ENCODE measurements at places on chromosomes 11 and 22.

GRCh38 chr11:60241786-60242185 lies 1.2 kb downstream of the MS4A4E start:
- DNase-seq, result no peak

DNA sequence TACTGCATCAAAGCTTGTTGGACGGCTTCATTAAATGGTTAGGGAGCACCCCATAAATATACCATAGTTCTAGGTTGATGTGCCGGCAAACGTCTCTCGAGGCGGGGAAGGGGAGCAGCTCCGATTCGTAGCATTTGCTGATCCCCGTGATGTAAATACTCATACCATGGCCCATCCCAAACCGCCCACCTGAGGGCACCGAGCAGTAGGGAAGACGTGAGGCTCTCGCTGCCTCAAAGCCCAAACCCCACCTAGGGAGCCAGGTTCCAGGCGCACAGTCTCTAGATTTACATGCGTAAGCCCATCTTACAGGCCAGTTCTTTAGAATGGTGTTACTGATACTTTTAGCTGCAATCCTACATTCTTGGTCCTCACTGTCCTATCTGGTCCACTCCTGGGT lies 124.0 kb downstream of the FEZ1 start:
- DNase-seq, result no peak

GRCh38 chr11:74090701-74091100 lies 80.1 kb downstream of the C2CD3 start:
- no peak for DNase-seq

GRCh38 chr22:28029201-28029948 lies 110.3 kb upstream of the PITPNB start:
- DNase-seq, result no peak

- DNase-seq, result no peak
These were observed 27.1 kb downstream of the TSKU start for GRCh38 chr11:76810151-76810853.

GRCh38 chr22:40401981-40402406 lies 31.6 kb downstream of the SGSM3 start:
- DNase-seq, result no peak

- DNase-seq, result no peak
These were observed 4.4 kb downstream of the TMEM121B start for GRCh38 chr22:17116572-17117330.

DNA sequence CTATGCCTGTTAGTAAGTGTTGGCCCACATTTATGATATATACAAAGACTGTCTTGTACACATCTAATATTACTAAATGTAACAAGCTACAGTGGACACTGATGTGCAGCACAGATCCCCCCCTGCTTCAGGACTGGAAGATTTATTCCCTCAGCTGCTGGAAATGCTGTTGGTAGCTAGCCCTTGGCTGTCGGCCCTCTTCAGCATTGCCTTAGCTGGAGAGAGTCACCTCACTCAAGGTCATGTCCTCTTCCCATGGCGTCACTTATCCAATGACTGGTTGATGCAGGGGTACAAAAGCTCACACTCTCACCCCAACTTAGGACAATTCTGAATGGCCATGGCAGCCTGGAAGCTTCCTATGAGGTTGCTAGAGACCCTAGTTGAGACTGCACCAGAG lies 312.7 kb downstream of the SOX6 start:
- DNase-seq, result no peak

GRCh38 chr11:128757235-128757711 lies 63.4 kb downstream of the FLI1 start:
- no peak for DNase-seq

DNA sequence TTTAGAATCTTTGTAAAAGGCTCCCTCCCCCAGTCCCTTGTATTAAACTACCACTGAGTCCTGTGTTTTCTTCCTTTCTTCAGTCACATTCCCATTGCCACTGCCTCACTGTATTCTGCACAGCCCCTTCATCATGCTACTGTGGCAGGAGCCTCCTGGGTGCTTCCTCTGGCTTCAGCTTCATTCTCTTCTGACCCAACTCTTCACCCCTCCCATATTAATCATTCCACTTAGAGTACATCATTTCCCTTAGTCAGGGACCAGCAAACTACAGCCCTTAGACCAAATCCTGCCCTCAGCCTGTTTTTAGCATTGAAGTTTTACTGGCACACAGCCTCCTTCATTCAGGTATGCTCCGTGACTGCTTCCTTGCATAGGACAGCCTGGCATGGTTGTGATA lies 127.7 kb upstream of the MTNR1B start:
- DNase-seq, result no peak

GRCh38 chr11:126339073-126339862 lies 16.2 kb upstream of the ST3GAL4 start:
- no peak for DNase-seq

- no peak for DNase-seq
These were observed 79.7 kb downstream of the SHANK2 start for GRCh38 chr11:71172680-71173079.

DNA sequence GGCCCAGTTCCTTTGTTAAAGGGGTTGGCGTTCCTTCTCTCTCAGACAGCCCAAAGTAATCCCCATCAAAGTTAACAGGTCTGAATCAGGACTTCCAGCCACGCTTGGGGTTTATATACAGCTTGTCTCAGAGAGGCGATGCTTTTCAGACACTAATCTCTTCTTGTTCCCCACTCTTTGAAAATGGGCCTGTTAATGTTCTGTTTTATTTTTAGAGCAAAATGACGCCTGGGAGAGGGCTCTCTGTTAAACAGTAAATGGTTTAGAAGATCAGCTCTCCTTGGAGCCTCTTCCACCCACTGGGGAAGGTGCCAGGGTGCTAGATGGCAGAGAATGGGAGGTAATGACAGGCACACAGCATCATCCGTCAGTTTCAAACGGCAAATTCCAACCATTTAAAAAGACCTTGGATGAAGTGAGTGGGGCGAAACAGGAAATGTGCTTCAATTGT lies 235.9 kb upstream of the NARS2 start:
- DNase-seq, result no peak

DNA sequence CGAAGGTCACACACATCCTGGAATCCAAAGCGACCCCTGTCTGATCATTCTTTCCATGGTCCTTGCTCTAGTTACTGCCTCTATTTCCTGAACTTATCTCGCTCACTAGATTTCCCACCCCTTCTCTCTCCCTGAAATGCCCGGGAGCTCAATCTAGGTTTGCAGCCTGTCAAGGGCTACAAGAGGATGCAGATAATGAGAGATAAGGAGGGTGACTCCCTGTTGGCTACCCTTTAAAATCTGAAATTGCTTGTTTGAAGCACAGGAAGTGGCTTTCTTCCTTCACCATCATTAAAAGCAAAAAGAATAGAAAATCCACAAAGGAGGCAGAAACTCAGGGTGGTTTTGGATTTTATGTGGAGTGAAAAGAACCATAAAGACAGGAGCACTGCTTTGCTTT lies 13.0 kb upstream of the FLI1 start:
- no peak for DNase-seq

DNA sequence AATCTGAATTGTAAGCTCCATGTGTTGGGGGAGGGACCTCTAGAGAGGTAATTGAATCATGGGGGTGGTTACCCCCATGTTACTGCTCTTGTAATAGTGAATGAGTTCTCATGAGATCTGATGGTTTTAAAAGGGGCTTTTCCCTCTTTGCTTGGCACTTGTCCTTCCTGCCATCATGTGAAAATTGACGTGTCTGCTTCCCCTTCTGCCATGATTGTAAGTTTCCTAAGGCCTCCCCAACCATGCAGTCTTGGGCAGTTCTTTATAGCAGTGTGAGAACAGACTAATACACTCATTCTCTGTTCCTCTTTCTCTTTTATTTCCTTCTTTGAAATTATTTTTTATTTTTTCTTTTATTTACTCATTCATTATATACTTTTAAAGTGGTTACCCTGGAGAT lies 239.4 kb downstream of the CSNK2A3 start:
- no peak for DNase-seq

GRCh38 chr11:41382927-41383326 lies 76.5 kb downstream of the LRRC4C start:
- no peak for DNase-seq

DNA sequence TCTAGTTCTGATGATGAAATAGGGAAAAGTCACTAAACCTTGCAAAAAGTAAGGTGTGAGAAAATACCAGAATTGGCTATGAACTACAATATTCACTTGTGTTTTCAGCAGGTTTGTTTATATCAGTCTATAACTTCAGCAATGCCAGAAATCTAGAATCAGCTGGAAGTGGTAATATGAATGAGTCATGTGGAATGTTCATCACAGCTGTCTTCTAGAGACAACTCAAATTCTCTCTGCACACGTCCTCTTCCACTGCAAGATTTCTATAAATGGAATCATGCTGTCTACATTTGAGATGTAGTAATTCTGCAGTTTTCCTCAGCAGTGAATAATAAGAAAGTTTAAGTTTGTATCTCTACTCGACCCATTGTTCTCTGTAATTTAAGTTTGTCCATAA lies 89.9 kb downstream of the OR4A15 start:
- DNase-seq, result no peak

- DNase-seq, result peak; percentile 51
These were observed 255 bp upstream of the SYNGR1 start for GRCh38 chr22:39349506-39349966.

- no peak for DNase-seq
These were observed 11.7 kb downstream of the FJX1 start for GRCh38 chr11:35629914-35630313.

- DNase-seq, result no peak
These were observed at the start of gene SCGB1D2 for GRCh38 chr11:62242021-62242420. Gene SCGB1D2, plus strand, starts transcription at chr11:62242239. Its CDS starts 69 bp downstream, at chr11:62242308.

DNA sequence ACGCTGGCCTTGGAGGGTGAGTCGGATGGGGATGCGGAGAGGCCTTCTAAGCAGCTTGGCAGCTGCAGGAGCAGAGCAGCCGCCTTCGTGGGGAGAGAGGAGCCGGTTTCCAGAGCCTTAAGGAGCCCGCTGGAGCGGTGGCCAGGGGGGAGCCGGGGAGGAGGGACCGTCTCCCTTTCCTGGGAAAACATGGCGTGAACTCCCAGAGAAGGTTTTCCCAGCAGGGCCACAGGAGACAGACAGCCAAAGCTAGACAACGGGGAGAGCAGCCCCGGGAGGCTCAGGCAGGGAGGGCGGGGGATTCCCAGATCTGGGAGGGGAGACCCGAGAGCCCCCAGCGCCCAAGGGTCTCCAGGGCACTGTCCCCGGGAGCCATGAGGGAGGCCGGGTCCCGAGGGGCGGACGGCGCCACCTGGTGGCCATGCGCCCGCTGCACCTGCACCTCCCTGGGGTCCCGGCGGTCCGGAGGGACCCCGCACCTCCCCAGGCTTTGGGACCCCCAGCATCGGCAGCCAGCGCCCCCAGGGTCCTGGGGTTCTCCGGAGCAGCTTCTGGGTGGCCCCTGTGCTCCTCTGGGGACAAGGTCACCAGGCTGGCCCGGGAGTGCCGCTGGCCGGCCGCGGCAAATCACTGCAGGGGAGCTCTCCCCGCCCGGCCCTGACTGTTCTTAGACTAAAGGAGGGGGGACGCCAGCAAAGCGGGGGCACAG lies 2.4 kb upstream of the SYT8 start:
- DNase-seq, result peak; percentile 32

GRCh38 chr22:24428751-24429410 lies 1.5 kb downstream of the ADORA2A start:
- no peak for DNase-seq

DNA sequence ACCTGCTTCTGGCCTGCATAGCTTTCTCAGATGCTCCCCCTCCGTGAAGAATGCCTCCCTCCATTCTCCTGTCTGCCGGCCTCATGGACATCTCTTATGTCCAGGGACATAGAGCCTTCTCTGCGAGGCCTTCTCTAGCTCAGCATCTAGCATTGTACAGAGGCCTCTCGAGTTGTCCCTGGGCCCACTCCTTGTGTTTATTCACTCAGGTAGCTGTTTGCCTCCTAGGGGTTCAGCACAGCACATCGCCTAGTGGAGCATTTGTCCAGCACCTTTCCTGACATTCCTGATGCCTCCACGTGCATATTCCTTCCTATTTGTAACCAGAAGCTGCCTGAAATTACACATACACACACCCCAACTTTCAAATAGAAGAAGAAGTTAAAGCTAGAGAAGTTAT lies 101.3 kb downstream of the TBC1D22A start:
- DNase-seq, result no peak

- no peak for DNase-seq
These were observed 117.7 kb downstream of the GALNT18 start for GRCh38 chr11:11504071-11504470.

DNA sequence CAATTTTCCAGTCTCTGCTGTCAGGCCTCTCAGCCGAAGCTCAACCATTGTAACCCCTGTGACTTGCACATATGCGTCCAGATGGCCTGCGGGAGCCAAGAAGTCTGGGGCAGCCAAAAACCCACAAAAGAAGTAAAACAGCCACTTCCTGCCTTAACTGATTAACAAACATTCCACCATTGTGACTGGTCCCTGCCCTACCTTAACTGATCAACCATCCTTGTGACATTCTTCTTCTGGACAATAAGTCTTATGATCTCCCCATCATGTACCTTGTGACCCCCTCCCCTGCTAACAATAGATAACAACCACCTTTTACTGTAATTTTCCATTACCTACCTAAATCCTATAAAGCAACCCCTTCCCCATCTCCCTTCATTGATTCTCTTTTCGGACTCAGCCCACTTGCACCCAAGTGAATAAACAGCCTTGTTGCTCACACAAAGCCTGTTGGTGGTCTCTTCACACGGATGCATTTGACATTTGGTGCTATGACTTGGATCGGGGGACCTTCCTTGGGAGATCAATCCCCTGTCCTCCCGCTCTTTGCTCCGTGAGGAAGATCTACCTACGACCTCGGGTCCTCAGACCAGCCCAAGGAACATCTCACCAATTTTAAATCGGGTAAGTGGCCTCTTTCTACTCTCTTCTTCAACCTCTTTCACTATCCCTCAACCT lies 1.3 kb upstream of the NDUFC2 start:
- DNase-seq, result no peak

GRCh38 chr22:40904101-40904500 lies 42.2 kb upstream of the DNAJB7 start:
- no peak for DNase-seq

DNA sequence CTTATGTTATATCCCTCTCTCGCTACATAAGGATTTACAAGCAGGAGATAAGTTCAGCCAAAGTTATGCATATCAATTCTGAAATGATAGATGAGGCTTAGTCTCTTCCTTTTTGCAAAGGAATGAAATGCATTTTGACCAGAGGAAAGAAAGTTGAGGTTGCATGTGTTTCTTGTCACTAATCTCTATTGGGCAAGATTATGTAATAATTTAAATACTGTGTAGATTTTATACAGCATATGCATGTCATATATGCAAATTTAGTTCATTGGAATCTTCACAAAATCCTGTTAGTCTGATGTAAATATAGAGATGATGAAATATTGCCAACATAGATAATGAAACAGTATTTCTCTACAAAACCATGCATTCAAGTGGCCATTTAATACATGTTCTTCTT lies 858.7 kb upstream of the RAG2 start:
- no peak for DNase-seq
